ENCODE measurements at places on chromosomes 7 and 10. TPM values are rescaled to one million over a fixed set of nuclear protein-coding genes. Genes with fewer than 3 reads are reported as not detected.

- no peaks in the 10 kb centered on the region for H3K36me3 ChIP-seq
- no peak overlapping the region for H3K4me3 ChIP-seq
- H3K27ac ChIP-seq, result no peak overlapping the region
- no peaks in the 10 kb centered on the region for H3K27me3 ChIP-seq
- DNase-seq, result no peak
Measured at GRCh38 chr10:122782911-122783310, 62.7 kb downstream of the CUZD1 start.

GRCh38 chr7:117270371-117270770 lies 52.5 kb downstream of the WNT2 start:
- H3K27me3 ChIP-seq, result no peaks in the 10 kb centered on the region
- no peak for DNase-seq
- H3K36me3 ChIP-seq, result no peaks in the 10 kb centered on the region
- no peaks in the 10 kb centered on the region for H3K4me1 ChIP-seq

AFAP1L2 gene
- 1.1 TPM for total RNA-seq

ZNF487 gene
- 3.0 TPM for total RNA-seq

MEOX2 gene
- 0.54 TPM for total RNA-seq

DNA sequence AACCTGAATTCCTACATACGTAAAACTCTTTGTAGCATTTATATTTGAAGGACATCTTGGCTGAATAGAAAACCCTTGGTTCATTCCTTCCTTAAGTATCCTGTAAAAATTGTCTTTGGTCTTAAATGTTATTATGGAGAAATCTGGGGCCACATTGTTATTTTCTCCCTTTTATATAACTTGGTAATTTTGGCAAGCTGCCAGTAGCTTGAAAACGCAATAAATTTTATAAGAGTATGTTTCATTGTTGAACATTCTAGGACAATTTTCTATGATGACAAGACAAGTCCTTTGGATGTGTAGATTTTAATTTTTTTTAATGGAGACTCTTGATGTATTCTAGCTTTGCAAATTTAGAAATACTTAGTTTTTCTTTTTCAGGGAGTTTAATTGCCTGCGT lies 191.9 kb downstream of the ABCA13 start:
- no peak for DNase-seq
- H3K4me1 ChIP-seq, result no peaks in the 10 kb centered on the region
- H3K27ac ChIP-seq, result no peak overlapping the region
- no peaks in the 10 kb centered on the region for H3K36me3 ChIP-seq
- no peaks in the 10 kb centered on the region for H3K27me3 ChIP-seq

DNA sequence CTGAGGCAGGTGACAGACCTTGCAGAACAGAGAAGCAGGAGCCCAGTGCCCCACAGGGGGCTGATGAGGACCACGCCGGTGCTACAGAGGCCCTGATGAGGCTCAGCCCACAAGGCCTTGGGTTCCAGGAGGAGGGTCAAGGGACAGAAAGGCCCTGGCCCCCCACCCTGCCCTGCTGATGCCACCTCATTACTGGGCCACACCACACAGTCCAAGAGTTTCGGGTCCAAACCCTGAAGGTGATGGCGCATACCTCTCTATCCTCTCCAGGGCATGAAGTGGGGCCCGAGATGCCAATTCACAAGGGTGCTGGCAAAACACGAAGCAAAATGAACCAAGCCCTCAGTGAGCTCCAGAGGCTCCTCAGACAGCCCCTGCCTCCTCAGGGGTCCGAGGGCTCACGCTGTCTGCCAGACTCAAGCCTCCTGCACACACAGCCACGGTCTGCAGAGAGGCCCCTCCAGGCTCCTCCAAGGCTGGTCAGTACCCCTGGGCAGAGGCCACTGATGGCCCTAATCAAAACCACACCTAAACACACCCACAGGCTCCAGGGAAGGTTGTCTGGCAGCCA lies 32.3 kb downstream of the RASGEF1A start:
- peaks cover 6% of the 10 kb centered on the region for H3K27me3 ChIP-seq
- H3K36me3 ChIP-seq, result no peaks in the 10 kb centered on the region
- H3K4me3 ChIP-seq, result no peak overlapping the region
- no peak overlapping the region for H3K27ac ChIP-seq

- no peaks in the 10 kb centered on the region for H3K4me1 ChIP-seq
- no peak within 1 kb of the TSS for H3K27ac ChIP-seq
- no peaks in the 10 kb centered on the region for H3K27me3 ChIP-seq
- DNase-seq, result peak; percentile 63
Measured at GRCh38 chr10:132065491-132066105, at the start of gene JAKMIP3. Gene JAKMIP3 (plus strand): TSS chr10:132065946. CDS start chr10:132104809, 38,863 bp downstream.

- no peak overlapping the region for H3K27ac ChIP-seq
- H3K4me1 ChIP-seq, result no peaks in the 10 kb centered on the region
- H3K27me3 ChIP-seq, result no peaks in the 10 kb centered on the region
- no peaks in the 10 kb centered on the region for H3K36me3 ChIP-seq
- DNase-seq, result no peak
- no peak overlapping the region for H3K4me3 ChIP-seq
Measured at GRCh38 chr10:86193841-86194240, 172.8 kb downstream of the GRID1 start.

- peaks cover 3% of the 10 kb centered on the region for H3K4me1 ChIP-seq
- no peak overlapping the region for H3K27ac ChIP-seq
- peaks cover 6% of the 10 kb centered on the region for H3K36me3 ChIP-seq
- DNase-seq, result no peak
- no peaks in the 10 kb centered on the region for H3K27me3 ChIP-seq
Measured at GRCh38 chr7:100679129-100679926, 5.8 kb downstream of the GNB2 start.

MRLN gene
- not detected for total RNA-seq

- H3K27ac ChIP-seq, result no peak overlapping the region
- no peaks in the 10 kb centered on the region for H3K36me3 ChIP-seq
Measured at GRCh38 chr10:78182841-78183240, 149.2 kb downstream of the RPS24 start.

SSBP1 gene
- total RNA-seq, result 115 TPM

DNA sequence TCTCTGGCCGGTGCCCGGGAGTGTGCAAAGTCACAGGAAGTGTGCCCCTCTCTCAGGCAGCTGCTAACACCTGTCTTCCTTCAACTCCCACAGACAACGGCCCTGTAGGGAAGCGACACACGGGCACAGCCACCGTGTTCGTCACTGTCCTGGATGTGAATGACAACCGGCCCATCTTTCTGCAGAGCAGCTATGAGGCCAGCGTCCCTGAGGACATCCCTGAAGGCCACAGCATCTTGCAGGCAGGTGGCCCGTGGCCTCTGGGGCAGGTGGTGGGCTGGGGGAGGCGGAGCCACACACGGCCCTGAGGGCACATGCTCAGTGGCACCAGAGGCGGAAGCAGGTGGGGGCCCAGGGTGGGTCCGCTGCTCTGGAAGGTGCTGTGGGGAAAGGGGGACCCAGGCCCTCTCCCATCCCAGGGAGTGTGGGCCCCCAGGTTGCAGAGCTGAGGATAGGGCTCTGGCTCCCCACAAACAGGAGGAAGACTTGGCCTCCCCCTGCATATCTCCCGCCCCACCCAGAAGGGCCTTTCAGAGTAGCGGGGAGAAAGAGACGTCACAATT lies 6.9 kb downstream of the C10orf105 start:
- no peak for DNase-seq
- peak overlapping the region; percentile 53 for H3K27ac ChIP-seq
- no peak overlapping the region for H3K4me3 ChIP-seq
- H3K36me3 ChIP-seq, result no peaks in the 10 kb centered on the region
- H3K4me1 ChIP-seq, result peaks cover 8% of the 10 kb centered on the region

ZNF722 gene
- not detected for total RNA-seq

DNA sequence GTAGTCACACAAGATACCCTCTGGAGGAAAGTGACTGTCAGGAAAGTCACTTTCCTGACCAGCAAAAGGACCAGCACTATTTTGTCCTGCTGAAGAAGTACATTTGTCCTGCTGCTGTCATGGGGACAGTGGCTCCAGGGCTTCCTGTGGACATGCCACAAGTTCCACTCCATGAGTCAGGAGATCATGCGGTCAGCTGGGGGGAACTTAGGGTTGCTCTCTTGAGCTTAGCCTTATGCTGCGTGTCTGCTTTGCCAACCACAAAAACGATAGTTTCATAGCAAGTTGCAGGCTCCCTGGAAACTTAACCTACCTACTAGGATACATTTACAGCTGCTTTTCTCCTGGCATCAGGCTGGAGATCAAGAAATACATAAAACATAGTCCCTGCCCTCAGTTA lies 19.8 kb upstream of the ALOX5 start:
- H3K4me3 ChIP-seq, result no peak overlapping the region
- no peak overlapping the region for H3K27ac ChIP-seq
- DNase-seq, result no peak
- H3K27me3 ChIP-seq, result no peaks in the 10 kb centered on the region
- no peaks in the 10 kb centered on the region for H3K4me1 ChIP-seq

DNA sequence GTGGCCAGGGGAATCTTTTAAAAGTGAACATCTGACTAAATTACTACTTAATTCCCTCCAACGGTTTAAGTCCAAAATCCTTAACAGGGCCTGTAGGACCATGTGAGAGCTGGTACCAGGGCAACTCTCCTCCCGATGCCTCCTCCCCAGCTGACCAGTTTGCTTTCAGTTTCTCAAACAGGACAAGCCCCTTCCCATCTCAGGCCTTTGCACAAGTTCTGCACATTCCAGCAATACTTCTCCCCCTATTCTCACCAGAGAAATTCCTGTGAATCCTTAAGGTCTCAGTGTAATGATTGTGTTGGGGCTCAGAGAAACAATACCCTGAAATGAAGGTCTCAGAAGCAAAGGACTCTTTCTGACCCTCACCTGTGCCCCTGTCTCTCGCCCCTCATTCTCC lies 8.0 kb upstream of the CALHM1 start:
- DNase-seq, result no peak
- H3K36me3 ChIP-seq, result no peaks in the 10 kb centered on the region
- H3K4me3 ChIP-seq, result no peak overlapping the region
- no peaks in the 10 kb centered on the region for H3K27me3 ChIP-seq

- no peaks in the 10 kb centered on the region for H3K36me3 ChIP-seq
- no peak overlapping the region for H3K4me3 ChIP-seq
- no peak for DNase-seq
- peaks cover 3% of the 10 kb centered on the region for H3K4me1 ChIP-seq
Measured at GRCh38 chr10:692682-693351, 3.3 kb upstream of the DIP2C start.

DNA sequence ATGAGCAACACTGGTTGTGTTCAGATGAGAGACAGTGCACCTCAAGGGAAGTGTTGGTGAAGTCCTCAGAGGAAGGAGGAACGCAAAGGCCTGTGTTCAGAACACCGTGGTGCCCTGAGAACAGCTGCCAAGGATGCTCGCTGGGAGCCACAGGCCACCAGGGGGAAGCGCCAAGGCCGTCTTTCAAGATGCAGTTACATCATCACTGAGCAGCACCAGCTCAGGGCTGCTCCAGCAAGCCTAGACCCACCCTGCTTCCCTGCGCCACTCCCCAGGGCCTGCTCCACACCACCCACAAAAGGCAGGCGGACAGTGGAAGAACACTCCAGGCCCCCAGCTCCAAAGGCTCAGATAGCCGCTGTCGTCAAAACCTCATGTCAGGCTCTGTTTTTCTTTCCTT lies 378.8 kb downstream of the DPP6 start:
- no peaks in the 10 kb centered on the region for H3K4me1 ChIP-seq
- no peaks in the 10 kb centered on the region for H3K36me3 ChIP-seq
- H3K27ac ChIP-seq, result no peak overlapping the region

DNA sequence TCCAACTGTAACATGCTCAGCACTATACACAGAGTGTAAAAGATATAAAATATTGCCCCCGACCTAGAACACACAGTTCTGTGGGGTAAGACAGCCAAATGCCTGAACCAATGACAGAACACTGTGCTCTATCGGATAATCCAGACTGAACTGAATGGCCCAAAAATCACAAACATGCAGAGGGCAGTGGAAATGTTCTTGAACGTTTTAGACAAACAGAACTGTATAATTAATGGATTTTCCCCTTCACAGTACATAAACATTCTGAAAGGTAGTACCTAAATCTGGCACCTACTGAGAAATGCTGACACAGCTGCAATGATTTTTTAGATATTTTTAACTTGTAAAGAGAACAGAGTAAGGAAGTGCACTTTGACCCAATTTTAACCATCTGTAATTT lies 33.4 kb downstream of the PARD3 start:
- no peak overlapping the region for H3K4me3 ChIP-seq
- H3K27me3 ChIP-seq, result no peaks in the 10 kb centered on the region
- DNase-seq, result no peak
- H3K36me3 ChIP-seq, result no peaks in the 10 kb centered on the region
- no peaks in the 10 kb centered on the region for H3K4me1 ChIP-seq
- H3K27ac ChIP-seq, result no peak overlapping the region

GRCh38 chr7:46226860-46227259 lies 305.8 kb upstream of the IGFBP3 start:
- H3K27ac ChIP-seq, result no peak overlapping the region
- no peaks in the 10 kb centered on the region for H3K4me1 ChIP-seq
- no peak overlapping the region for H3K4me3 ChIP-seq
- DNase-seq, result no peak
- H3K27me3 ChIP-seq, result no peaks in the 10 kb centered on the region

DNA sequence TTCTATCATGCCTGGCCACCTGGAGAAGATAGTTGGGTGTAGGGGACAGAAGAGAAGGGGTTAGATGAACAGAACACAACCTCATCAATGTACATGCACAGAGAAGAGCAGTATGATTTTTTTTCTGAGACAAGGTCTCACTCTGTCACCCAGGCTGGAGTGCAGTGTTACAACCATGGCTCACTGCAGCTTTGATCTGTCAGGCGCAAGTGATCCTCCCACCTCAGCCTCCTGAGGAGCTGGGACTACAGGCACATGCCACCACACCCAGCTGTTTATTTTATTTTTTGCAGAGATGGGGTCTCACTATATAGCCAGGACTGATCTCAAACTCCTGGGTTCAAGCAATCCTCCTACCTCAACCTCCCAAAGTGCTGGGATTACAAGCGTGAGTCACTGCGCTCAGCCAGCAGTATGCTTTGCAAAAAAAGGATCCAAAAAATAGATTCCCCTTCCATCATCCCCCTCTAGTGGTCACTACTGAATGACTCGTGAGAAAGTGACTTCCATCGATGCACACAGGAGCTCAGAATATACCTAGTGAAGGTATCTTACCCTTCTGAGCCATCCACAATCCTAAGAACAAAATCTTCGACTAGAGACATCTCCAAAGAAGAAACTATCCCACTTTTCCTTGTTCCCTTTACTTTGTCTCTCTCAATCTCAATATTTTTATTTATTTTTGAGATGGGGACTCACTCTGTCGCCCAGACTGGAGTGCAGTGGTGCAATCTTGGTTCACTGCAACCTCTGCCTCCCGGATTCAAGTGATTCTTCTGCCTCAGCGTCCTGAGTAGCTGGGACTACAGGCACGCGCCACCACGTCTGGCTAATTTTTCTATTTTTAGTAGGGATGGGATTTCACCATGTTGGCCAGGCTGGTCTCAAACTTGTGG lies 21.0 kb downstream of the ZCWPW1 start:
- H3K27ac ChIP-seq, result no peak overlapping the region
- no peaks in the 10 kb centered on the region for H3K27me3 ChIP-seq
- no peak overlapping the region for H3K4me3 ChIP-seq
- no peaks in the 10 kb centered on the region for H3K4me1 ChIP-seq

All from right lobe of liver (tissue), 6 donors.